ENCODE measurements at places on chromosomes 2 and 18.
A peak's percentile ranks its signal among the peaks of the same experiment; 100 is the strongest.

GRCh38 chr2:85145116-85145820, 12.1 kb downstream of the TCF7L1 start:
- no peak for DNase-seq

GRCh38 chr2:168896783-168897182, 4.3 kb upstream of the G6PC2 start:
- no peak for DNase-seq

DNA sequence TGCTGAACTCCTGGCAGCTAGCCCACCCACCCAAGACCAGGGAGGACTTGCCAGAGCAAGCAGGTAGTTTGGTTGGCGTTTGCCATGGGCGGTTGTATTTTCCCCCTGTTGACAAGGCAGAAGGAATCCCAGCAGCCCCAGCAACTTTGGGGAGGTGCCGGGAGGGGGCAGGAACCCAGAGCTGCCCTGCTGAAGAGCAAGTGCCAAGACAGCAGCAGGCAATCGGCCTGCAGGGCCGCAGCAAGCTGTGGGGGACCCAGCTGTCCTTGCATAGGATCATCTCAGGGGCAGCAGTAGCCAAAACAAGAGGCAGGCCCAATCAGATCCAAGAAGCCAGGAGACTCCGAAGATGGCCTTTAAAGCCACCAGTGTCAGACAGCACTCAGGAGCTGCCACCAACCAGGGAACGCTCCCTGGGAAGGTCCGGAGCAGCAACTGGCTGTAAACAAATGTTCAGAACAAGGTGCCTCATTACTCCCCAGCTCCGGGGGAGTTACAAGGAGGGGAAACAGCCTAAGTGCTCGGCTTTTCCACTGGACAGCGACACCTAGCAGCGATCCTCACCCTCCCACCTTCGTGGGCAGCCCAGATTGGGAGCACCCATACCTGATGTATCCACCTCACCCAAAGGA, 2.1 kb downstream of the ST8SIA5 start:
- DNase-seq, result no peak

DNA sequence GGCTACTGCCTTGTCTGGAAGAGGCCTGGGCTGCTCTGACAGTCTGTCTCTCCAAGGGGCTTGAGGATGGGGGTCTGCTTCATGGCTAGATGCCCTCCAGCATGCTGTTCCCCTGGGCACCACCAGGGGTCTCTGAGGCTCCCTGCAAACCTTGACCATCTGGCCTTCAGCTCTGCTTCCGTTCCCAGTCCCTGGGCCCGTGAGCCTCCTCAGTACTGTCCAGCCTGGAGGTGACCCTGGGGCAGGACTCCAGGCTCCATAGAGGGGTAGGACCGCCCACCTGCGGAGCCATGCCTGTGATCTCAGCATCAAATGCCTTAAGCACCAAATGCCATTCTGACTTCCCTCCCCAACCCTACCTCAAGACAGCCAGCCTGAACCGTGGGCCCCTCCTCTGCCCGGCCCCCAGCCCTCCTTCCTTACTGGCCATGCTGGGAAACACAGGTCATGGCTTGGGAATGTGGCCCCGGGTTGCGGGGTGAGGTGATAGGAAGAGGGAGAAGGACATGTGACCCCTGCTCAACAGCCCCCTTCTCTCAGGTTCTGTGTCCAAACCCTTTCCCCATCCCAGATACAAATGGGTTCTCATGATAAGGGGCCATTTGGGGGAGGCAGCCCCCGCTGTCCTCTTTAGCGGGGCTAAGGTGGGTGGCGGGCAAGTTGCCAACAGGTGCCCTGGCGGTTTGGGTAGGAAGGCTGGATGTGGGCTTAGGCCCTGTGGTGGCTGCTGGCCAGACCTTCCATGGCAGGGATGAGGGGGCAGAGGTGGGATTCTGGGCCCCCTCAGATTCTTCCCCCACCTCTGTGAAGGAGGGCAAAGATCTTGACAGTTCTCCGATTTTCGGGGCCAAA, 25.0 kb downstream of the SPEG start:
- DNase-seq, result peak; percentile 59

GRCh38 chr2:150526827-150527226, 39.4 kb upstream of the RND3 start:
- DNase-seq, result no peak

- no peak for DNase-seq
Observed at GRCh38 chr2:236674238-236674637, 104.6 kb downstream of the ACKR3 start.

- no peak for DNase-seq
Observed at GRCh38 chr2:1976728-1977416, 232.6 kb upstream of the PXDN start.

DNA sequence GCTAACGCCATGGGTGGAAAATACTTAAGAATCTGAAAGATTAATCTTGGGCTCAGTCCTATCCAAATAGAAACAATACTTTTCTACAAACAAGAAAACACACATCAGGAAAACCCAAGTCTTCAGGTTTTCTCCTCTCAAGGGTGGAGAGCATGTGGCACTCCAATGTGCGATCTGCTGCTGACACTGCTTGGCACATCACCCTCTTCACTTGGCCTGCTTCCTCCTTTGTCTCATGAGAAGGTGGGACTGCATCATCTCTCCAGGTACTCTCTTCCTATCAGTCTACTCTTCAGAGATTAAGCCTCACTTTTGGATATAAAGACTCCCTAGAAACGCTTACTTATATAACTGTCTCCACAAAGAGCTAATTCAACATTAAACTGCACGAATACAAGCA, 26.4 kb downstream of the HDLBP start:
- DNase-seq, result no peak

DNA sequence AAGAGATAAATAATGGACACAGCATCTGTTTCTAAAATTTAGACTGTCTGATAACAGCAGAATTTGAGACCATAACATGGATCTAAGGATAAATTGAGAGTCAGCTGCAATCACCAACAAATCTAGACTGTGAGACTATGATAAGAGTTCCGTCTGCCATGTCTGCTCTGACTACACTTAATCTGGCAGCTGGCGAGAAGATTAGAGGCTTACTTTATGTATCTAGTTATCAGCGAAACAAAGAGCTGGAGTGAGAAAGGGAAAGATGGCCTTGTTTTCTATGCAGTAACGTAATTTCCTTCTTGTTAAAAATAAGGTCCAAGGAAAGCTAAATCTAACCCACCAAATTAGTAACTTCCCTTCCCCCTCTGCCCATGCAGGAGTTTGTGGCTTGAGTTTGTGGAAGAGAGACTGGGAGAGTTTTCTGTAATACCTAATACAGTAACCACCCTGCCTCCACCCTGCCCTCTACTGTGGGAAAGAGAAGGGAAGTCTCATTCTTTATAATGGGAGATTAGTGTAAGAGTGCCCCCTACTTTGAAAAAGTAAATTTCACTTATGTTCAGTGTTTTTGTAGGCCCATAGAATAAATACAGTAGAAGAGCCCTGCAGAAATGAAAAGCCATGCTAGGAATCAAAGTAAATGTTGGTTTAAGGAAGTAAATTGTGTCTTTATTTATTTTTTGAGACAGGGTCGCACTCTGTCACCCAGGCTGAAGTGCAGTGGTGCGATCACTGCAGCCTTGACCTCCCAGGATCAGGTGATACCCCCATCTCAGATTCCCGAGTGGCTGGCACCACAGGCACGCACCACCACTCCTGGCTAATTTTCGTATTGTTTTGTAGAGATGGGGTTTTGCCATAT, 27.5 kb downstream of the EML4 start:
- no peak for DNase-seq

DNA sequence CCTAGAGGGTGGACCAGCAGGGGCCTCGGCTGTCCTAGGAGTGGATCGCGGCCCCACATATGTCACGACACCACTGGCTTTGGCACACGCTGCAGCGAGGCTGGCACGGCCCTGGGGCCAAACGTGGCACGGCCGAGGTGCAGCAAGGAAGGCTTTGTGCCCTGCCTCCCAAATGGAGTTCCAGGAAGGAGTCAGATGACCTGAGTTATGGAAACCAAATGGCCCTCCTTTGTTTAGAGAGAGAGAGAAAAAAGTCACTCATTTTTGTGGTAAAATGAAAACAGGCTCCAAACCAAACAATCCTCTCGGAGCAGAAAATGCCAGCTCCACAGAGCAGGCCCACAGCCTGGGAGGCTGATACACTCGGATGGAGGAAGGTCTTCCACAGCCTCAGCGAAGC, 105.6 kb downstream of the ANTXR1 start:
- no peak for DNase-seq

GRCh38 chr2:238462782-238463396, 36.2 kb downstream of the ASB1 start:
- no peak for DNase-seq

DNA sequence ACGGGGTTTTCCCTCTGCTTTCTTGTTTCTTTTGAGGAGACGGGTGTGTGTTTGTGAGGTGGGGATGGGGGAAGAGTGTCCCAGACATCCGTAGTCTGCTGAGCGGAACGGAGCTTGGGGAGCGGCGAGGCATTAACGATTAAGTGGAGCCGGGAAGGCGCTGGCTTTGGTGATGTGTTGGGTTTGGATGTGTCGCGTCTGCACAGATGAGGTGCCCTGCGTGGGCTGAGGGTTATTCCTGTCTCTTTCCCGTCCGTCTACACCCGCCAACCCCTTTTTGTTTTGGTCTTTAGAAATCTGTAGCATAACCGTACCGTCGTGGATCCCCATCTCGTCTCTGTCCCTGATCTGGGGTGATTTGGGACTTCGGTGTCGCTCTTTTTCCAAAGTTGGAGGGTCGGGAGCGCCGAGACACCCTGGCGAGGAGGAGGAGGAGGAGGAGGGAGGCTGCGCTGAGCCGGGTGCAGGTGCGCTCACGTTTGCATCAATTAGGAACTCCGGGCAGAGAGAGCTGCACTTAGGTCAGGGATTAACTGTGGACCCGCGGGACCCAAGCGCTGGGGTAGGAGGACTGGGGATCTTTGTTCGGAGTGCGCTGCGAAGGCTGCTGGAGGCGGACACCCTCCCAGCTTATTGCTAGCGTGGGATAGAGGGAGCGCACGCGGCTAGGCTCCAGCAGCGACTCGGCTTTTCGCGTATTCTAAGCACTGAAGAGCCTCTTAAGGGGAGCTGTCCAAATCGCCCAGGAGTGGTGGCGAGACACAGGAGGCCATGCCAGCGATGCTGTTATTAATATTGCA, 720.3 kb downstream of the DPP10 start:
- DNase-seq, result no peak

DNA sequence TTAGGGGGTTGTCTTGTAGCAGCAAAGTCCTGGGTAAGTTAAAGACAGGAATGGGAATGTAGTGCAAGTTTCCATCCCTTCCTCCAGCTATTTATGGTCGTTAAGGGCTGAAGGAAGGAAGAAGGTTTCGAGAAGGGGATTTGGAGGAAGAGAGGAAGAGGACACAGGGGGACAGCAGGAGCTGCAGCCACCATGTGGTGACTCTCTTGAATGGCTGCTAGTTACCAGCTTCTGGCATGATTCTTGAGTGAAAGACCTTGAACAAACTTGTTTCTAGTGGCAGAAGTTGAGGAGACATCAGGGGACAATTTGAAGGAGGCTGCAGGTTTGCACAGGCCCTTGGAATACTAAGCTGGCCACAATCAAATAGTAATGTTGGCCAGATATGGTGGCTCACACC, 116.6 kb downstream of the MTX2 start:
- DNase-seq, result no peak

DNA sequence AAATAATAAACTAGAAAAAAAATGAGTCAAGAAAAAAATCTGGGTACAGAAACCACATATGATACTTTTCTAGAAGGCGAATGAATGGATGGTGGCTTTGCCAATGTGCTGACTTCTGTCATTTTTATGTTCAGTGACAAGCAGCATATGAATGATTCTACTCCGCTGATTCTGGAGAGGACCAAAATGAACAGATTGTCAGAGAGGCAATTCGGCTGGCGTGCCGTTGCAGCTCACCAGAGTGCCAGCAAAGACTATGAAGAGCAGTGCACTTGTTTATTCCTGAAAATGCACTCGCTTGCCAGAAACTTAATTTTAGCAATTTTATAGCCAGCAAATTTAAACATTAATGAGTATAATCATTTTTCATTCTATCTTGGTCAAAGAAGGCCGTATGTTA, 105.9 kb upstream of the NYAP2 start:
- no peak for DNase-seq

GRCh38 chr2:212940816-212941215, 210.6 kb downstream of the IKZF2 start:
- no peak for DNase-seq

DNA sequence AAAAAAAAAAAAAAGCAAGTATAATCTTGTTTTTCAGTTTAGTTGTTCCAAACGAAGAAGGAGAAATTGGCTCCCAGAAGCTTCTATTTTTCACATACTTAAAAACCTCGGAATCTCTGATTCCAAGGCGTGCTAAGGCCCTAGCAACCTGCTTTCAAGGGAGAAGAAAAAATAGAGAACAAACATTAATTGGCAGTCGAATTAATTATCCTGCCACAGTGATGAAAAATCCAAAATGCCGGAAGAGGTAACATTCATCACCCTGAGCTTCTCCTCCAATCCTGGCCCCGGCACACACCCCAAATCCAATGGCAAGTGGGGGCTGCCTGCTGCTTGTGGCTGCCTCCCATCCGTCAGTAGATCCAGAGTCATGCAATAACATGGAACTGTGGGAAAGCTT, 250.2 kb upstream of the CHAC2 start:
- DNase-seq, result no peak

- DNase-seq, result no peak
Observed at GRCh38 chr18:76255070-76255683, 239.9 kb downstream of the ZNF516 start.

DNA sequence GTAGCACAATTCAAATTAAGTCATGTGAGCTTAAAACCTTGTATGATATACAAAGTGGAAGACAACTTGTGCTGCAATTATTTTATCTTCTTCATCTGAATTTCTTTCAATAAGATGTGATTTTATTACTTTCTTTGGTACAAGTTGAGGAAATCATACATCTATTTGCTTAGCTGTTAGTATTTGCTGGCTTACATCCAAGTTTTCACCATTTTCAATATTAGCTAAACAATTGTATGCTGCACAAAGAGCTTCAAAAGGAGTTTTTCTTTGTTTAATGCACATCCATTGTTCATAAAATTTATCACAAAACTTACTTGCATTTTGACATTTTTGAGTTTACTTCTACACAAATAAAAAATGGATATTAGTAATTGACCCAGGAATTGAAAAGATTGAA, 40.9 kb downstream of the SCN9A start:
- DNase-seq, result no peak

- no peak for DNase-seq
Observed at GRCh38 chr2:168149150-168149974, 98.0 kb downstream of the STK39 start.

- no peak for DNase-seq
Observed at GRCh38 chr2:58313926-58314325, 72.8 kb upstream of the FANCL start.

GRCh38 chr2:109423556-109424359, 190.0 kb downstream of the SEPTIN10 start:
- DNase-seq, result no peak

- DNase-seq, result no peak
Observed at GRCh38 chr2:42050010-42050702, 2.3 kb downstream of the PKDCC start.

GRCh38 chr2:183060571-183061231, 17.8 kb upstream of the DUSP19 start:
- DNase-seq, result no peak

GRCh38 chr18:22282311-22283115, 113.1 kb downstream of the GATA6 start:
- DNase-seq, result no peak

Measured in ovary (tissue), 10 donors.